ENCODE measurements at places on chromosomes 1 and 21.
A peak's percentile ranks its signal among the peaks of the same experiment; 100 is the strongest.

- DNase-seq, result peak; percentile 70
Measured at GRCh38 chr1:163315773-163316374, 5.9 kb upstream of the NUF2 start.

- no peak for DNase-seq
Measured at GRCh38 chr21:32459972-32460371, 47.5 kb downstream of the EVA1C start.

GRCh38 chr1:213570487-213570886 lies 417.3 kb upstream of the PROX1 start:
- DNase-seq, result no peak

- no peak for DNase-seq
Measured at GRCh38 chr1:66217021-66217420, 316.9 kb upstream of the SGIP1 start.

DNA sequence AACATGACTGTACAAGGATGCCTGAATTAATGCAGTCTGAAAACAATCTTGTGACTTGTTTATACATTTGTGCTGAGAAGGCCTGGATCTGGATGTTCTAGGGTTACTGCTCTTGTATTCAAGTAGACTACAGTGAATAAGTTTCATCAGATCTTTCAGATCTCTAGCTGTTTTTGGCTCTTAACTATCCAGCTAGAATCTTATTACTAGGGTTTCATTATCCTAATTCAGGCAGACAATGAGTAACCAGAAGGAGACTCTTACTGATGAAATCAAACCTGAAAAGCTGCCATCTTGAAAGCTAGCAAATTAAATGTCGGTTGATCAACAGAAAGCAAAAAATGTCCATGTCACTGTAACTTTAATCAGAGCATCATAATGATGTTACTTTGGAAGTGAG lies 112.5 kb upstream of the KCNK2 start:
- DNase-seq, result no peak

- peak; percentile 14 for DNase-seq
Measured at GRCh38 chr1:201888282-201889089, at the start of gene SHISA4. SHISA4 (plus strand) TSS chr1:201888898; CDS start chr1:201888995, 97 bp downstream.

- DNase-seq, result no peak
Measured at GRCh38 chr1:238487931-238488330, 597.2 kb upstream of the ZP4 start.

DNA sequence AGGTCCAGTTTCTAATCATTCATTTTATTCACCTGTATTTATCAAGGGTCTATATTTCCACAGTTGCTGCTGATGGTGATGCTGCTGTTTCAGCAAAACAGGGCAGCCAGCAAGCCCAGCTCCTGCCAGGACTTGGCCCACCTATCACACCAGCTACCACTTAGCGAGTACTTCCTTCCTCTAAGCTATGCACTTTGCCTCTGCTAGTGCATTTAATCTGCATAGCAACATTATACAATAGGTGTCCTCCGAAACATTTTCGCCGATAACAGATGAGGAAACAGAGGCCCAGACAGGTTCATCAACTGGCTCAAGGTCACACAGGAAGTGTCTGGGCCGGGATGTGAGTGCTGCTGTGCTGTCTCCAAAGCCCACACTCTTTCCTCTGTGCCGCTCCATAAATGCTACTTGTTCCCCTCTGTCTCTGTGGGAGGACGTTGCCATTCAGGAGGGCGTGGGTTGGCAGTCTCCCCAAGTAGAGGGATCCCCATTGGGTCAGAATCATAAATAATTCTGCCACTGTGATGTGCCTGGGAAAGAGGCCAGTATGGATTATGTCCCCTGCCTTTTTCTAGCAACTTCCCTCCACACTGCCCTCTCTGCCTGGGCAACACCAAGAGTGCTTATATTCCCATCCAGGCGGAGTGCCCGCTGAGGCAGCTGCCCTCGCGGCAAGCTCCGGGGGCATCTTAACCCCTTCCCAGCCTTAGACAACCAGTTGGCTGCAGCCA lies 9.4 kb upstream of the PLEKHA6 start:
- DNase-seq, result no peak

DNA sequence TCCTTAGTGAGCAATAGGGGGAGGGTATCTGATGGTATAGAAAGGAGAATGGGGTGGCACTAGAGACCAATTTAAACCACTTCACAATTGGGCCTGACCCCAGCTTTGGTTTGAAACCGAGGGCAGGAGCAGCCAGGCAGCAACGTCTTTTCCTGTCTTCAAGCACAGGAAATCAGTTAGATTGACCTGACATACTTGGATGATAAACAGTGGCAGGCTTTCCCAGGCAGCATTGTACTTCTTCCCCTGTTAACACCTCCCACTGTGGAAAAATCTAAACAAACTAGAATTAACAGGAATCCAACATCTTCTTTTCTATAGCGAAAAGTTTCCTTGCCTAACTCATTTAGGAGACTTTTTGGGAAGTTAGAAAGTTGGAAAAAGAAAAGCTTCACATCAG lies 40.6 kb downstream of the SELL start:
- DNase-seq, result no peak

- no peak for DNase-seq
Measured at GRCh38 chr1:11031624-11032262, 15.3 kb downstream of the MASP2 start.

GRCh38 chr1:175373786-175374623 lies 181.4 kb upstream of the KIAA0040 start:
- peak; percentile 8 for DNase-seq

DNA sequence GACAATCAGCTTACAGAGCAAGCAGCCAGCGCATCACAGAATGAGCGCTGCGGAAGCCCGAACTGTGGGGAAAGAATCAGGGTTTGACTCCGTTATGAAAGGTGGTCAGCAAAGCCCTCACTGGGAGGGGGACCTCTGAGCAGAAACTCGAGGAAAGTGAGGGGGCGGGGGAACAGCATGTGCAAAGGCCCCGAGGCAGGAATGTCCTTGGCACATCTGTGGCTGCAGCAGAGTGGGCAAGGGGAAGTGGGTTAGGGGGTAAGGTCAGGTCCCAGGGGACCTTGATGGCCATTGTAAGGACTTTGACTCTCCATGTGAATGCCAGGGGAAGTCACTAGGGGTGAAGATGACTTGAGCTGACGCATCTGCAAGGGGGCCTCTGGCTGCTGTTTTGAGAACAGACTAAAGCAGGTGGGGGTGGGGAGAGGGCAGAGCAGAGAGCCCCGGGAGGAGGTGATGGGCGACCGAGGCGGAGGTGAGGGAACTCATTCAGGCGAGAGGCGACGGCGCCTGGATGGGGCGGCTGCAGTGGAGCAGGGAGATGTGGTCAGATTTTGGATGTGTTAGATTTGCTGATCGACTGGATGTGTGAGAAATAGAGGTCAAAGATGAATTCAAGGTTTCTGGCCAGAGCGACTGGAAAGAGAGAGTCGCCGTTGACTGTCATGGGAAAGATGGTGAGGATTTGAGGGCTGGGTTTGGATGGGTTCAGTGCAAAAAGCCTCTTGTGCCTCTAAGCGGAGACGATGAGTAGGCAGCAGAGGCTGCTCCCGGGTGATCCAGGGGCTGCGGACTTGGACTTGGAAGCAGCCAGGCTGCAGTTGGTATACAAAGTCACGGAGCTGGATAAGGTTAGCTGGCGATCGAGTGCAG lies 108.0 kb upstream of the ZBTB40 start:
- no peak for DNase-seq

GRCh38 chr1:235943581-235944114 lies 76.9 kb upstream of the LYST start:
- DNase-seq, result no peak

DNA sequence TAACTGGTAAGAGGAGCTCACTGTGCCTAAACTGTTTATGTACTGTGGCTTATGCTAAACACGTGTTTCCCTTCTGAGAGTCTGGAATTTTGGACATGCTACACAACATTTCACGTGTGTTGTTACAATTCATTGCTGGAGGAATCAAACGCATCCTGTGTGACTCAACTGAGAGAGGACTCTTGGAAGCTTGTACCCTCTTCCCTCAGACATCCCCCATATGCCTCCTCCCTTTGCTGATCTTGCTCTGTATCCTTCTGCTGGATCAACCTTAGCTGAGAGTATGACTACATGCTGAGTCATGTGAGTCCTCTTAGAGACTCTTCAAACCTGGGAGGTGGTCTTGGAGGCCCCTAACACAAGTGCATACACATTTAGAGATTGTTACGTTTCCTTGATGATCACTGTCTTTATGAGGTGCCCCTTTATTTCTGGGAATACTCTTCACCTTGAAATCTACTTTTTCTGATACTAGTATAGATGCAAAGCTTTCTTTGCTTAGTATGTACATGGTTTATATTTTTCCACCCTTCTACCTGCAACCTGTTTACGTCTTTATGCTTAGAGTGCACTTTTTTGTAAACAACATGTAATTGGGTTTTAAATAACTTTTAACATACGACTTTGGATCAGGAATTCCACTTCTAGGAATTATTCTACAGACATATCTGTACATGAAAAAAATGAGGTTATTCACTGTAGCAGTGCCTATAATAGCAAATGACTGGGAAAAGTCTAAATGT lies 8.7 kb downstream of the NPHP4 start:
- DNase-seq, result no peak

GRCh38 chr1:231020816-231021215 lies 19.2 kb downstream of the FAM89A start:
- DNase-seq, result no peak

DNA sequence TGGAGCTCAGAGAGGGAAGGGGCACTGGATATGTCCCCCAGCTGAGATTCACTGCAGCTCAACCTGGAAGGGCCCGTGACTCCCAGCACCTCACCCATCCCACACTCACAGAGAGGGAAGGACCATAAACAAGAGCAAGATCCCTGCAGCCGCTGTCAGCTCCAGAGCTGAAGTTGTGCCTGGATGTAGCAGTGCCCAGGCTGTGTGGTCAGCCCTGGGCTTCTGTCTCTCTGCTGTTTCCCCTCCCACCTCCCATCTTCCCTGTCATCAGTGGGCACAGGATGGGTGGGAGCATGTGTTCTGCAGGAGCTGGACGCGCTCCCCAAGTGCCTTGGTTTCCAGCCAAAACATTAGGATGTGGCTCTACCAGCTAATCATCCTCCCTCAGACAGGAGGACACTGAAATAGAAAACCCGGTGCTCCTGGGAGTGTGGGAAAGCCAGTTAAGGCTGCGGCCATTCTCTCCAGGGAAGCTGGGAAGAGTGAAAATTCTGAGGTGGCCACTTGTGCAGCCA lies 282.7 kb downstream of the NPHP4 start:
- DNase-seq, result no peak

DNA sequence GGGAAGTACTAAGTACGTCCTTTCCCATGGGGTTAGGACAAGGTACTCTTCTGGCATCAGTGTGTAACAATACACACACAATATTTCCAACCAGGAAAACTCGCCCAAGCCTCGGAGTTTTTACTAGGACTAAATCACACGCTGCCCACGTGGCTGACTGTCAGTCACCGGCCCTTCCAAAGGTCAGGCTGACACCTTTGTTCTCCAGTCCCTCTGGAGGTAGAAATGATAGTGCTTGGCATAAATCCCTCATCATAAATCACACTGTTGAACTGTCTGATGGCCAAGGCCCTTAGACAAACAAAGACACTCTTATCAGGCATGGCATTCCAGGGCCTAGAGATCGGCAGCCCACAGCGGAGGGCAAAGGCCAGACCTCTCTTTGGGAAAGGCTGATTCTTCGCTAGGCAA lies 16.9 kb upstream of the SLAMF9 start:
- no peak for DNase-seq

- no peak for DNase-seq
Measured at GRCh38 chr1:209589440-209589839, 5.9 kb downstream of the CAMK1G start.

- no peak for DNase-seq
Measured at GRCh38 chr21:45088116-45088515, 13.7 kb downstream of the ADARB1 start.

GRCh38 chr1:24725209-24725651 lies 20.0 kb upstream of the CLIC4 start:
- DNase-seq, result no peak

DNA sequence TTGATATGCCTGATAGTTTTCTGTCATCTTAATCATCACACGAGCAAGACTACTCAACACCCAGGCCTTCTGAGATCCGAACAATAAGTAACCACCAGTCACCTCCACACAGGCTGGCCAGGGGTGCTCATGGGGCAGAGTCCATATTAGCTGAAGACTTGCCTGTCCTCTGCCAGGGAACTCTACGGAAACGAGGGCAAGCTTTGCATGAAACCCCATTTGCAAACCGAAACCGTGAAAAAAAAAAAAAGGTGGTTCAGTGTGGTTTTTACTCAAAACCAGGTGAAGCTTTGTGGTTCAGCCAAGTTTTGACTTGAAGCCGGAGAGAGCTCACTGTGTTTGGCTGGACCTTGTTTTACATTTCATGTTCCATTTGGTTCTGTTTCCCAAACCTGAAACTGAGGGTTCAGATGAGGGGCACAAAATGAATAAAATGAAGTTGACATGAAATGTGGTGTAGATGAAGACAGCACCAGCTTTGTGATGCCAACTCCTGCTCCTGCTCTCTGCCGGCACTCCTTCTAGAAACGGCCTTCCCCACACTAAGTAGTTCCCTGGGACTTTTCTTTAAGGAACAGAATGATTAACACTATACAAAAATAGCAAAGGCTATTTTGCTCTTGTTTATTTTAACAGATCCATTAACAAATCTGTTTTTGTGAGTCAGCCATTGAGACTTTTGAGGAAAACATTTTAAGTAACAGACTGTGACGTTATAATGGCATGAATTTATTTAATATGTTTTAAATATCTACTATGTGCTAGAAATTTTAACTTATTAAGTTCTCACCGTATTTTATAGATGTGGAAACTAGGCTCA lies 74.7 kb downstream of the RUNX1 start:
- DNase-seq, result peak; percentile 68

DNA sequence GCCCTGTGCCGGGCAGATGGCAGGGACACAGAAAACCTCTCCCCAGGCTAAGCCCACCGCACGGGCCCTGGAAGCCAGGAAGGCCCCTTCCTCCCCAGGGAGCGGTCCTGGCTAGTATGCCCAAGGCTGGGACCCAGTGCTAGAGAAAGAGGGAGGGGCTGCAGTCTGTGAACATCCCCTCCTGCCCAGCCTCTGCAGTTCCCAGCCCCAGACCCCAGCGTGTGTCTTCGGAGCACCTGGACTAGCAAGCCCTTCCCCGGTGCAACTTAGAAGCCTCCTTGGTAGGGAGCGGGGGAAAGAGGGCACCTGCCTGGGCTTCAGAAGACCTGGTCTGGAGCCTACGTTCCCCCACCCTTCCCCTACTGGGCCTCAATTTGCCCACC lies 2.1 kb downstream of the PLEKHG5 start:
- no peak for DNase-seq

GRCh38 chr1:112244131-112244530 lies 151.9 kb upstream of the CTTNBP2NL start:
- DNase-seq, result no peak

- DNase-seq, result no peak
Measured at GRCh38 chr21:42781971-42782722, 97.2 kb downstream of the WDR4 start.

- no peak for DNase-seq
Measured at GRCh38 chr21:44401386-44402160, 48.2 kb downstream of the TRPM2 start.

- no peak for DNase-seq
Measured at GRCh38 chr1:152745289-152745704, 12.5 kb upstream of the KPRP start.

- no peak for DNase-seq
Measured at GRCh38 chr1:169644297-169644696, 14.4 kb upstream of the SELP start.

Data from activated CD4-positive, alpha-beta T cell treated with anti-CD3 and anti-CD28 coated beads, Interleukin-2, amount 10 ng/mL, durations not matched to agents 7 days and 5 days (primary cell).